Foreskin keratinocyte (primary cell): ENCODE measurements at places on chromosomes 6 and 20.

DNA sequence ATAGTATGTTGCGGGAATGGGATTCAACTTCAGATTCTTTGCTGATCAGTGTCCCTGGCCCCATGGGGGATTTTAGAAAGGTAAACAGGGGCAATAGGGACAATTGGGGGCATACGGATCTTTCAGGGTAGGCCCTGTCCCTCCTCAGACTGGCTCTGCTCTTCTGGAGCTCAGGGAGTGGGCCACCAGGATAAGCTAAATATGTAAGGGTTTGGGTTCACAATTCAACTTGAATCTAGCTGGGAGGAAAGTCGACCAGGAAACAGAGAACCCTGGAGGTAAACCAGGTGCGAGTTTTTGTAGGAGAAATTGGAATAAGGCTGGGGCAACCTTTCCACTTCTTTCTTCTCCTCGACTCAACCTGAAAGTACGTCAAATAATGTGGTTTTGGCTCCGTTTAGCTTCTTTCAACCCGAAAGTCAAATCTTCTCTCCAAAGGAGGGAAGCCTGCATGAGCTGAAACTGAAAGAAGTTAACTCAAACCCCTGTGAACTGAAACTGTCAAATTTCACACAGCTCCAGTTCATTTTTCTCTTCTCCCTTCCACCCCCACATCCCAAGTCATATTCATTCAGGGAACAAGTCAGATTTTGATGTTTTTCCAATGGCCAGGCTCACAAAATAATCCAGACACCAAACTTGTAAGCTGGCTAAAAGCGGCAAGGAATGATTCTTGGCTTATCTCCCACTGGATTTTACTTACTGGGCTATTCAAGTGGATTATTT is 278.2 kb downstream of the CLIC5 start:
- DNase-seq: no peak

GRCh38 chr6:144647971-144648651 is 363.0 kb downstream of the UTRN start:
- no peak for DNase-seq

GRCh38 chr6:26152226-26153101 is 65.2 kb downstream of the HFE start:
- peak; percentile 88 for DNase-seq

GRCh38 chr6:167134448-167135328 is 11.8 kb downstream of the CCR6 start:
- DNase-seq: no peak

DNA sequence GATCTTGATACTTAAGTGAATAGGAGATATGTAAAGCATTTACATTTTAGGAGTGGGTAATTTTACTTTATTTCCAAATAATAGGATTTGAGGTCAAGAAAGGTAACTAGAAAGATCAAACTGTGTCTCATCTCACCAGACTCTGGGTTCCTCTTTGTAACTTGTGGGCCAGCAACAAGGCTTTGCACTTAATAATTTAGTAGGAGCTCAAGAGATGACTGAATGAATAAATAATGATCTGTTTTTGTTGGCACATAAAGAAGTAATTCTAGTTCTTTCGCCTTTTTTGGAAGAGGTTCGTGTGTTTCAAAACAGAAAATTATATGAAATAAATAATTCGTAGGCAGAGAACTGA is 67.4 kb upstream of the FABP7 start:
- no peak for DNase-seq

- DNase-seq: no peak
Observed at GRCh38 chr20:18058661-18059467, 1.1 kb upstream of the OVOL2 start.
